Activated T-helper 1 cell treated with anti-CD3 and anti-CD28 coated beads, Interleukin-12 subunit alpha, Interleukin-12 subunit beta, Interleukin-2, Interleukin-4 antibody, amounts not matched to agents 30 ng/mL and 10 ng/mL and 1 ng/mL, durations not matched to agents 14 hours and 24 hours and 36 hours (primary cell): ENCODE measurements at places on chromosomes 1 and 21. TPM values are rescaled to one million over a fixed set of nuclear protein-coding genes. Genes with fewer than 3 reads are reported as not detected.

Gene TTC22
- total RNA-seq: 2.2 and 2.3 TPM in 2 replicates

Gene SLC22A15
- 0.23 and 0.73 TPM in 2 replicates for total RNA-seq

Gene LPAR3
- 0.34 and 0.47 TPM in 2 replicates for total RNA-seq

Gene HSD3B2
- not detected in 2 replicates for total RNA-seq

Gene ILDR2
- total RNA-seq: 11.3 and 14.4 TPM in 2 replicates

Gene CA6
- 2.2 and 2.6 TPM in 2 replicates for total RNA-seq

Gene ADGRL4
- not detected in 2 replicates for total RNA-seq

Gene RYR2
- total RNA-seq: not detected in 2 replicates

DNA sequence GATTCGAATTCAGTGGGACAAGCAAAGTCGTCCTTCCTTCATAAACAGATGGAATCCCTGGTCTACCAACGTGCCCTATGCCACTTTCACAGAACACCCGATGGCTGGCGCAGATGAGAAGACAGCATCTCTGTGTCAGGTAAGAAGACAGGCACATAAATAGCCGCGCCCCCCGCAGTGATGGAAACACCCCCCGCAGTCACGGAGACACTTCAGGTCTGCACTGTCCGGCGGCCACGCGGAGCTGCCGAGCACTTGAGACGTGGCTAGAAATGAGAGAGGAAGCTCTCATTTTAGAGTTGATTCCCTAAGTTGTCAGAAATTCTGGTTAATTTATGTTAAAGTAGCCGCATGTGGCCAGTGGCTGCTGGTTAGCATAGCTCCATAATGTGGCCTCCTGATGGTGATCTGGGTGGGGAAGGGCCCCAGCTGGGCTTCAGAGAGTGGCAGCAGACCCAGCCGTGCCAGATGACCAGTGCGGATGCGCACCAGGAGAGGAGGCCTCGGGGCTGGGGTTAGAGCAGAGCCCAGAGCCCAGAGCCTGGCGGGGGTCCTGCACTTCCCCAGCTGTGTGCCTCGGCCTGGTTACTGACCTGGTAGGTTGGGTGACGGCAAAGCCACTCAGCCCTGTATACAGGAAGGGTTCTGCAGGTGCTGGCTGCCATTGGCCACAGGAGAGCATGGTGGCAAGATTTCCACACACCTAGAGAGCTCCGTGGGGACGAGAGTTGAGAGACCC lies 2.9 kb downstream of the TPRG1L start:
- no peak for DNase-seq
- peaks cover 21% of the 10 kb centered on the region for H3K4me1 ChIP-seq
- H3K36me3 ChIP-seq: peaks cover 6% of the 10 kb centered on the region
- H3K27ac ChIP-seq: no peak overlapping the region
- H3K27me3 ChIP-seq: peaks cover 8% of the 10 kb centered on the region
- H3K4me3 ChIP-seq: no peak overlapping the region

- no peak overlapping the region for H3K27ac ChIP-seq
- no peak overlapping the region for H3K4me3 ChIP-seq
These were observed 26.5 kb upstream of the AVPR1B start for GRCh38 chr1:206143537-206144172.

DNA sequence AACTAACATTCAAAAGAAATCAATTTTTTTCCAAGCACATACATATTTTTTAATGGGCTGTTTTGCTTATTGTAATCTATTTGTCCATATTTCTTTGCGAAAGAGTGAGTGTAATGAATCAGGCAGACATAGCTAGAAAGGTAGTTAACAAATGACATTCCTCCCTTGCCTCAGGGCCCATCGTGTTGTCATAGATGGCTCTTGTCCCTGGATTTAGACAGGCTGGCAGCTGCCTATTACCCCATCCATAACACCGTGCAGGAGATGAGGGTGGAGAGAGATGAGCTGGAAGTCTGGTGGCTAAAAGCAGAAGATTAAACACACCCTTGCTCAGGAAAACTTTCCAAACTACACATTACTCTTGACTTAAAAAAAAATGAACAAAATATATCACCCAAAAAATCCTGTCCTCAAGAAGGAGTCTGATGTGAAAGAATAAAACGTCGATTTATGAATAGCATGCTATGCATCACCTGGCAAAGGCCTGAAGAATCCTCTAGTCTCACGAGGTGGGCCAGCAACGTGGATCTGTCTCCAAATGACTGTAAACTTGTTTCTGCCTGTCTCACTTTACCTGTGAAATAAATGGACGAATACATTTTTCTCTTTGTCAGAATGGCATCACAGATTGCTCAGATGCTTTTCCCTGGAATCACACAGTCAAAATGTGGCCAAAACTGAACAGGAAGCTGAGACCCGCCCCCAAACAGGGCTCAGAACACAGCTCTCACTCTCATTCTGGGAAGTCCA lies 55.7 kb downstream of the C21orf91 start:
- H3K27me3 ChIP-seq: no peaks in the 10 kb centered on the region
- no peaks in the 10 kb centered on the region for H3K4me1 ChIP-seq
- no peak overlapping the region for H3K4me3 ChIP-seq
- H3K27ac ChIP-seq: no peak overlapping the region

- H3K4me1 ChIP-seq: no peaks in the 10 kb centered on the region
- H3K27me3 ChIP-seq: no peaks in the 10 kb centered on the region
- no peaks in the 10 kb centered on the region for H3K36me3 ChIP-seq
These were observed 60.1 kb downstream of the ATG4C start for GRCh38 chr1:62844030-62844429.

DNA sequence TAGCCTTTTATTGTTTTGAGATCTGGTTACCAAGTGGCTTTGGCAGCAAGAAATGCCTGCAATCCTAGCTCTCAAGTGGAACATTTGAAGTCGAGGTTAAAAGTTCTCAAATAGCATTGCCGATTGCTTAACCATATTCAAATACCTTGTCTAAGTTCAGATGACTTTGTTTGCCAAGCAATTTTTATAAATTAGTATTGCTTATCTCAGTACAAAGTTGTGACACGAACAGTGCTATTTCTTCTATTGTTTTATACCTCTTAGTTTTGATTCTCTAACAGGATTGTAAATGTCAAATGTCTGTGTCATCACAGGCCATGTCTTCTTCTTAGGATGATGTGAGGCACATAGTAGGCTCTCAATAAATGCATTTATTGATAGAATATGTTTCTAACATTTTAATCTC lies 633.3 kb downstream of the PTPRC start:
- H3K27me3 ChIP-seq: peaks cover 2% of the 10 kb centered on the region
- H3K27ac ChIP-seq: no peak overlapping the region
- no peak overlapping the region for H3K4me3 ChIP-seq
- no peaks in the 10 kb centered on the region for H3K36me3 ChIP-seq

DNA sequence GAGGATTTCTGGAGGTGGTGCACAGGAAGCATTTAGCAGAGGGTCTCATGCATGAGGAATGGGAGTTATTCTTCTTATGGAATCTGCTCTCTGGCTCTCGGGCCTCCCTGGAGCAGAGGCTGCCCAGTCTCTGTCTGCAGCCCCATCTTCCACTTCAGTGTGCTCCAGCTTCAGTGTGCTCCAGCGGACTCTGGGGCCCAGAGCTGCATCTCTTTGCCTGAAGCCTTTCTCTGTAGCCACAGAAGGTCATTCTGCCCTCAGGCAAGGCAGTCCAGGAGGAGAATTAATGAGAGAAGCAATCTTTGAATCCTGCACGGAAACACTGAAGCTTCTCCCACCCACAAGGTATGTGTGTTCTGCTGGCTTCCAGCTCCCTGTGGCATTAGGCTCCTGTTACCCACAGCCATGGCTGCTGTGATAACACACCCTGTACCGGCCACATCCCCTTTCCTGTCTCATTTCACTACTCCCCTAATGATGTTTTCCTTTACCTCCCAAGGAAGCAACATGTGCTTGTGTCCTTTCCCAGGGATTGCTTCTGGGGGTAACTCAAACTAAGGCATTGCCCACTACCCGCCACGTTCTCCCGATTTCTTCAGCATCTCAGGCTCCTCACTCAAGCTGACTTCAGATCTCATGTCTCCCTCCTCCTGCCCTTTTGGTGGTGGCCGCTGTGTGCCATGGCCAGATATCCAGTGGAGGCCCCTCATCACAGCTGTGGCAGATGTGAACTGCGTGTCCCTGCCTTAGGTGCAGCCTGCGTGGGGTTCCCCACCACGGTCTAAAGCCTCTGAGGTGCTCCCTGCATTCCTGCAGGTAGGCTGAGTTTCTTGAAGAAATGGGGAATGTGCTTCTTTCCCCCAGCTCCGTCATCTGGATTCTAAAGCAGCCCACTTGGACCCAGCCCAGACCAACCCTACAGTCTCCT lies 181.2 kb upstream of the GALNT2 start:
- no peaks in the 10 kb centered on the region for H3K4me1 ChIP-seq
- DNase-seq: no peak
- no peak overlapping the region for H3K27ac ChIP-seq
- H3K36me3 ChIP-seq: no peaks in the 10 kb centered on the region
- H3K27me3 ChIP-seq: peaks cover 21% of the 10 kb centered on the region
- no peak overlapping the region for H3K4me3 ChIP-seq

DNA sequence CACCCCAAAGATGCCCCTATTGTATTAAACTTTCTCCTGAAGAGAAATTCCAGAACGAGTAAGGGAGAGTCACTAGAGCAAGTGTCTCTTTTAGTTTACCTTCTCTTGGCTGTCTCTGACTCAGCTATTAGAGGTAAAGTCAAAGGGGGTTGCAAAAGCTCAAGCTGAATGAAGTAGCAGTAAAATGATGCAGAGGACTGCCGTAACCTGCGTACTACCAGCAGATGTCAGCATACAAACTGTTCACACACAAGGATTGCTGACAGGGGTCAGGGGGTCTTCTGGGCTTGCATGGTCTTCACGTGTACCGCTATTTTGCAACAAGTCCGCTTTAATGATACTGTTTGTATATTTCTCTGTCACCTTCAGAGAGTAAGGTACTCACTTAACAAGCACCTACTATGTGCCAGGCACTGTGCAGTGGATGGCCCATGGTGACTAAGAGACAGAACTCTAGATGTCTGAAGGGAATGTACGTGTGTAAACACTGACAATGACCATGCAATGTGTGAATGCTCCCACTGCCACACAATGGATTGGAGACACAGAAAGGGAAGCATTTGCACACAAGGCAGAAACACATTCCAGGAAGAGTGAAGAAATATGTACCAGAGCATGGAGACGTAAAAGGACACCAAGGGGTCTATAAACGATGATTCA lies 34.9 kb downstream of the CHML start:
- H3K36me3 ChIP-seq: peaks cover 10% of the 10 kb centered on the region
- H3K4me3 ChIP-seq: no peak overlapping the region

GRCh38 chr21:29078869-29079767 lies 5.7 kb upstream of the CCT8 start:
- no peak for DNase-seq
- H3K4me1 ChIP-seq: peaks cover 47% of the 10 kb centered on the region
- peak overlapping the region; percentile 86 for H3K4me3 ChIP-seq
- peak overlapping the region; percentile 65 for H3K27ac ChIP-seq
- H3K36me3 ChIP-seq: peaks cover 4% of the 10 kb centered on the region

DNA sequence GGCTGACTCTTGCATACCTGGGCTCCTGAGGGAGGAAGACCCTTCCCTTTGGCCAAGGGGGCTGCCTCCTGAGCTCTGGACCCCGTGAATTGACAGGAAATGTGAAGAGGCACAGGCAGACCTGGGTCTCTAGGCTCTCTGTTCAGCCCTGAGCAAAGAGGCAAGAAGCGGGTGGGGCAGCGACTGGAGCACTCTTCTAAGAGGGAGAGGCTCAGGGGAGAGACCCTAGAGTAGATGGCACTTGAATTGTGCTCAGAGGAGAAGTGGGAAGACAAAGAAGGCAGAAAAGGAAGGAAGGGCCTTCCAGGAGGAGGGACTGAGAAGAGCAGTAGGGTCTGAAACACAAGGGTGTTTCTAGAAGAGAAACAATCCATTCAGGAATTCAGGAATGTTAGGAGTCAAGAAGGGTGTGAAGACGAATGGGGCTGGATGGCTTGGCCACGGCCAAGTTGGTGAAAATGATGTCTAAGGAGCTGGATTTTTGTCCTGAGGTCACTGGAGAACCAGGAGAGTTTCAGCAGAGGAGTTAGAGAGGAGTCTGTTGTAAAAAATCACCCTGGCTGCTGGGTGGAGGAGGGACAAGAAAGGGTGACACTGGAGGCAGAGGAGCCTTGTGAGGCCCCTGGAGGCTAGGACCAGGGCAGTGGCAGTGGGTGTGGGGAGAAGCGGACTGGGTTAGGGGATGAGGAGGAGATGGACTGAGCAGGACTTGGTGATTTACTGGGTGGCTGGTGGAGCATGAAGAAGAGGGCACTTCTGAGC lies 5.3 kb downstream of the TIE1 start:
- no peaks in the 10 kb centered on the region for H3K4me1 ChIP-seq
- no peak for DNase-seq
- H3K36me3 ChIP-seq: no peaks in the 10 kb centered on the region
- no peak overlapping the region for H3K4me3 ChIP-seq
- H3K27me3 ChIP-seq: peaks cover 7% of the 10 kb centered on the region

DNA sequence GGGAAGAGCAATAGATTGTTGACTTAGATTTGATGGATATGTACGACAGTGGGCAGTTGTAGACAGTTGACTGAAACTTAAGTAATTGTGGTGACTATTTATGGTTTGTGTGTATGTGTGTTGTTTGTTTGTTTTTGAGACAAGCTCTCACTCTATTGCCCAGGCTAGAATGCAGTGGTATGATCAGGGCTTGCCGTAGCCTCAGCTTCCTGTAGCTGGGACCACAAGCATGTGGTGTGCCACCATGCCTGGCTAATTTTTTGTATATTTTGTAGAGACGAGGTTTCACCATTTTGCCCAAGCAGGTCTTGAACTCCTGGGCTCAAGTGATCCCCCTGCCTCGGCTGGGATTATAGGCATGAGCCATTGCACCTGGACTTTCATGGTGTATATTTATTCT lies 9.8 kb downstream of the SDHC start:
- H3K4me3 ChIP-seq: no peak overlapping the region
- no peaks in the 10 kb centered on the region for H3K27me3 ChIP-seq
- DNase-seq: no peak
- H3K36me3 ChIP-seq: peaks cover 22% of the 10 kb centered on the region

- peaks cover 85% of the 10 kb centered on the region for H3K4me1 ChIP-seq
- peak overlapping the region; percentile 74 for H3K4me3 ChIP-seq
- H3K36me3 ChIP-seq: peaks cover 36% of the 10 kb centered on the region
- no peaks in the 10 kb centered on the region for H3K27me3 ChIP-seq
- peak overlapping the region; percentile 96 for H3K27ac ChIP-seq
These were observed 40.8 kb downstream of the PTPRC start for GRCh38 chr1:198679535-198680173.
